MCF 10A (cell line): ENCODE measurements at places on chromosomes 2 and 18. TPM values are rescaled to one million over a fixed set of nuclear protein-coding genes. Genes with fewer than 3 reads are reported as not detected.

DNA sequence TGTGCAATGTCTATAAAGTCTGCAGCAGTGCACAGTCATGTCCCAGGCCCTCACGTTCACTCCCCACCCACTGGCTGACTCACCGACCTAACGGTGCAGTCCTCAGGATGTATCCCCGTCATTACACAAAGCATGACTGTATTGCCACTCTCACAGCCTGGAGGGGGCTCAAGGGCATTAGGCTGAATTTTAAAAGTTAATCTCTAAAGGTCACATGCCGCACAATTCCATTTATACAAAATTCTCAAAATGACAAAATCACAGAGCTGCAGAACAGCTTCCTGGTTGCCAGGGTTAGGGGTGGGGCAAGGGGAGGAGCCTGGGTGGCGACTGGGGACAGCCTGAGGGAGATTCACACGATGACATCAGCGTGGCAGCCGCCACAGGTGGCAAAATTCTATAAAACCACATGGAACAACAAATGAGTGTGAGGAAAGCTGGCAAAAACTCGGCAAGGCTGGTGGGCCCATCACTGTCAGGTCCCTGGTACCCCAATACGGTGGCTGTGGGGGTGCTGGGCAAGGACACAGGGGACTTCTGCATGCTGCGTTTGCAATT is 97.6 kb downstream of the NDUFA10 start:
- peak overlapping the region; percentile 54 for H3K4me3 ChIP-seq
- DNase-seq: peak; percentile 85
- H3K36me3 ChIP-seq: no peaks in the 10 kb centered on the region

DNA sequence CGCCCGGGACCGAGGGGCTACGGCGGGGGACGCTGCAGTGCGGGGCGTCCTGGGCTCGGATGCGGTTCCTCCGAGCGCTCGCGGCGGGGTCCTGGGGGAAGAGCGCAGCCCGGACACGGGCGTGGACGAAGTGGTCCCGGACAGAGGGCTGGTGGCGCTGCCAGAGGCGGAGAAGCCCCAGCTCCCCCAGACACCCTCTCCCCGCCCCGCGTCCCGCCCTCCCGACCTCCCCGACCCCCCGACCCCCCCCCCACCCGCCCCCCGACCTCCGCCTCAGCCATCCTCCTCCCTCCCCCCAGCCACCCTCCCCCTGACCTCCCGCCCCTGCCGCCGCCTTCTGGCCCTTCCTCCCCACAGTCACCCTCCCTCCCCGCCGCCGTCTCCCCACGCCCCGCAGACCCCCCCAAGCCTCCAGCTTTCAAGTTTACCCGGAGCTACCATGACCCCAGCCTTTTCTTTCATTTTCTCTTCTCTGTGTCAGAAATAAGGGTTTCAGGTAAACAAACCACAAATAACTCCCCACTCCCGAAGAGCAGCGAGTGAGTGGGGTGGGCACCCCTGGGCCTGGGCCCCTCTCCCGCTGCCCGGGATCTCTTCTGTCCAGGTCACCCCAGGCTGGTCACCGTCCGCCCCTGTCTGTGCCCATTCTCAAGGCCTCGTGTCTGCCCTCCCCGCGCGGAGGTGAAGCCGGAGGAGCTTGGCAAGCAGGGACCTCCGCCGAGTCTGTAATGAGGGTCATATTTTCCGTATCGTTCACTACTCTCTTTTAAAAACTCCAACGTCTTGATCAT is 5.1 kb downstream of the NFATC1 start:
- H3K27ac ChIP-seq: no peak overlapping the region
- H3K27me3 ChIP-seq: no peaks in the 10 kb centered on the region
- peak overlapping the region; percentile 60 for H3K4me3 ChIP-seq
- no peaks in the 10 kb centered on the region for H3K36me3 ChIP-seq

GRCh38 chr18:32879497-32879896 is 106.7 kb upstream of the KLHL14 start:
- H3K36me3 ChIP-seq: no peaks in the 10 kb centered on the region
- H3K27ac ChIP-seq: no peak overlapping the region
- no peaks in the 10 kb centered on the region for H3K4me1 ChIP-seq
- no peak for DNase-seq
- no peak overlapping the region for H3K4me3 ChIP-seq

GRCh38 chr2:109331896-109332848 is 203.2 kb downstream of the SH3RF3 start:
- peak overlapping the region; percentile 88 for H3K27ac ChIP-seq
- DNase-seq: peak; percentile 98
- H3K4me3 ChIP-seq: peak overlapping the region; percentile 71
- H3K36me3 ChIP-seq: peaks cover 15% of the 10 kb centered on the region
- peaks cover 54% of the 10 kb centered on the region for H3K4me1 ChIP-seq

- no peak for DNase-seq
- no peak overlapping the region for H3K4me3 ChIP-seq
- no peaks in the 10 kb centered on the region for H3K4me1 ChIP-seq
- H3K27ac ChIP-seq: no peak overlapping the region
Observed at GRCh38 chr2:63287956-63288355, 237.3 kb downstream of the OTX1 start.

GRCh38 chr2:166090346-166090745 is 37.5 kb downstream of the SCN1A start:
- no peak overlapping the region for H3K27ac ChIP-seq
- H3K27me3 ChIP-seq: peaks cover 1% of the 10 kb centered on the region
- no peaks in the 10 kb centered on the region for H3K4me1 ChIP-seq
- DNase-seq: peak; percentile 51
- no peak overlapping the region for H3K4me3 ChIP-seq
- no peaks in the 10 kb centered on the region for H3K36me3 ChIP-seq

DNA sequence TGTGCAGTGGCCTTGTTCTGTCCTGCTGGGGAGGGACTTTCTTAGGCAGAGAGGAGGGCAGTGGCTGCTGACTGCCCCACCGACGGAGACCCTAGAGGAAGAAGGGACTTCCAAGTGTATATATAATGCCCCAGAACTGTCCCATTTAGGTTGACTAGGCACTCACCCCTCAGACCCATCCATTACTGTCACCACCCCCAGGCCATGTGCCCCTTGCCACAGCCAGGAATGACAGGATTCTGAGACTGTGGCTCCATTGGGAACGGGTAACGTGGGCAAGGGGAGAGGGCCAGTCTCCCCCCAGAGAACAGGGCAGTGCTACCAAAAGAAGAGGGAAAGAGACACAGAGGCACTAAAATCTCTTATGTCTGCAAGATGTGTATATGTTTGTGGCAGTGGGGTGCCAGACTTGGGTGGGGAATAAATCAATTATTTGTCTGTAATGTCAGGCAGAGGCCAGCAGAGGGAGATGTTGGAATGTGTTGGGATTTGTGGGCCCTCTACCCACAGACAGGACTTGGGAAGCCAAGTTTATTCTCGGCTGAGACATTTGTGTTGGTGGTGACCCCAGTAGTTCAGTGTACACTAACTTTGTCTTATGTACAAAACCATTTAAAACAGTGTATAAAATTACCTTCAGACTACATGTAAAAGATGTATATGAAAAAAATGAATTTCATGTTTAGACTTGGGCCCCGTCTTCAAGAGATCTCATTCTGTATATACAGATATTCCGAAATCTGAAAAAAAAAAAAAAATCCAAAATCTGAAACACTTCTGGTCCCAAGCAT is 24.0 kb upstream of the TMEM37 start:
- H3K4me3 ChIP-seq: no peak overlapping the region
- DNase-seq: peak; percentile 64
- no peaks in the 10 kb centered on the region for H3K36me3 ChIP-seq
- H3K27me3 ChIP-seq: no peaks in the 10 kb centered on the region
- H3K27ac ChIP-seq: no peak overlapping the region
- peaks cover 6% of the 10 kb centered on the region for H3K4me1 ChIP-seq

- H3K27me3 ChIP-seq: no peaks in the 10 kb centered on the region
- H3K4me3 ChIP-seq: peak overlapping the region; percentile 45
- H3K27ac ChIP-seq: peak overlapping the region; percentile 57
- peak; percentile 56 for DNase-seq
- H3K36me3 ChIP-seq: peaks cover 18% of the 10 kb centered on the region
Observed at GRCh38 chr2:159091976-159092375, 123.5 kb downstream of the TANC1 start.

- peak; percentile 40 for DNase-seq
- H3K27ac ChIP-seq: no peak overlapping the region
- no peak overlapping the region for H3K4me3 ChIP-seq
- H3K4me1 ChIP-seq: peaks cover 33% of the 10 kb centered on the region
Observed at GRCh38 chr2:149747456-149747855, 159.9 kb upstream of the MMADHC start.

DNA sequence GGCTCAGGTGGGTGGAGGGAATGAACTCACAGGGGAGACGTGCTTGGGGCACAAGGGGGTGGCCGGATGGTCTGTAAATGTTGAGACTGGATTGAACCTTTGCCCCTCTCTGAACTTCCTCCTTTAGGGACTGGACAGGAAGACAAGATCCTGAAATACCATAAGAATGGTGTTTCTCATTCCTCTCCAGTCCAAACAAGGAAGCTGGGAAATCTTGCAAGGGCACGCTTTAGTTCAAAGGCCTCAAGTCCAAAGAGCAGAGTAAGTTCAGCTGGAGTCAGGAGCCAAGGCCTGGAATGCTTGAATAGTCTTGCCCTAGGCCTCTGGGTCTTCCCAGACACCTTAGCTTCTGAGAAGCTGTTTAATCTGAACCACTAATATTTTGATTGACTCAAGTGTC is 52.4 kb upstream of the SIX3 start:
- no peaks in the 10 kb centered on the region for H3K36me3 ChIP-seq
- no peak overlapping the region for H3K27ac ChIP-seq
- no peak for DNase-seq
- H3K27me3 ChIP-seq: no peaks in the 10 kb centered on the region
- H3K4me3 ChIP-seq: no peak overlapping the region
- no peaks in the 10 kb centered on the region for H3K4me1 ChIP-seq

DNA sequence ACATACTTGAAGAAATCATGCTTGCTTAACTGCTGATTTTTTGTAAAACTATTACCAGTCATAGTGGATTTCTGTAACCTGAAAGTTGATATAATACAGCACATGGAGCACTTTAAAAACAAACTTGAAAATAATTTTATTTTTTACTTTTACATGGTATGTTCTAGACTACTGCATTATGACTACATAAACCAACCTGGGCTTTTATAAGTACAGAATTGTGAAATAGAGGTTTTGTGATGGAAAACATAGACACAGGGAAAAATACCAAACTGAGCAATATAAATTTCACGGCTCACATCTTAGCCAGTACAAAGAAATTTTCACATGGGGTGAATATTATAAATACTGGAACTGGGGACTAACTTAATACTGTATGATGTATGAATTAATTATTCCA is 59.3 kb upstream of the CTIF start:
- H3K4me3 ChIP-seq: no peak overlapping the region
- no peak overlapping the region for H3K27ac ChIP-seq
- no peaks in the 10 kb centered on the region for H3K27me3 ChIP-seq
- no peaks in the 10 kb centered on the region for H3K36me3 ChIP-seq

- no peak for DNase-seq
- H3K27me3 ChIP-seq: no peaks in the 10 kb centered on the region
- H3K4me1 ChIP-seq: no peaks in the 10 kb centered on the region
- no peak overlapping the region for H3K27ac ChIP-seq
- peaks cover 24% of the 10 kb centered on the region for H3K36me3 ChIP-seq
Observed at GRCh38 chr18:8247700-8248099, 361.5 kb upstream of the RAB12 start.

DNA sequence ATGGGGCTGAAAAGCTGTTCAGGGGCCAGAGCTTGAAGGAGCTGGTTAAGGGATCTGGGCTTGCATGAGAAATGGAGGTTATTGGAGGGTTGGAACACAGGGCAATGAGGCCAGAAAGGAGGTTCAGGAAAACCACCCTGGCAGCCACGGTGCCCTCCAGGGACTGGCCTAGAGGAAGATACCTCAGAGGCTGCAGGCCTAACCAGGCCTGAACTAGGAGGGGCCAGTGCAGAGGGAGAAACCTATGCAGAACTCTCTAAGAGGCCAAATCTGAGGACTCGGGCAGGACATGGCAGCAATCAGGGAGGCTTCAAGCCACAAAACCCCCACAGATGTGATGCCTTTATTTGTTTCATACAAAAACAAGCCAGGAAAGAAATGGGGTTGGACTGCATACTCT is 66.8 kb downstream of the BIN1 start:
- no peak for DNase-seq
- H3K36me3 ChIP-seq: no peaks in the 10 kb centered on the region
- H3K27ac ChIP-seq: no peak overlapping the region

DNA sequence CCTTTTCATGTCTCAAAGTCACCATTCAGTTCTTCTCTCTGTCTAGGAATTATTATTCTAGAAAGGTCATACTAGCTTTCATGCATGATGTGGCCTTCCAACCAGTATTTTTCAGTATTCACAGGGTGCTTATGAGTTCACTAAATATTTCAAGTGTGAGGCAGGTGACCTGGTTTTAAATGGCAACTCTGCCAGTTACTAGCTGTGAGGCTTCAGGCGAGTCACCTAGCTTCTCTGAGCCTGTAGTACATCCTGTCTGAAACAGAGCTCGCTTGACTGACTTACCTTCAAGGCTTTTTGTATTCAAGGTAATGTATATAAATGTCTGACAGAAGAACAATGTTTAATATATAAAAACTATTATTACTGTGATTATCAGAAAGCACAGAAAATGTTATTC is 19.4 kb upstream of the ACVR1 start:
- no peaks in the 10 kb centered on the region for H3K27me3 ChIP-seq
- DNase-seq: no peak
- no peaks in the 10 kb centered on the region for H3K36me3 ChIP-seq
- H3K4me1 ChIP-seq: peaks cover 34% of the 10 kb centered on the region

DNA sequence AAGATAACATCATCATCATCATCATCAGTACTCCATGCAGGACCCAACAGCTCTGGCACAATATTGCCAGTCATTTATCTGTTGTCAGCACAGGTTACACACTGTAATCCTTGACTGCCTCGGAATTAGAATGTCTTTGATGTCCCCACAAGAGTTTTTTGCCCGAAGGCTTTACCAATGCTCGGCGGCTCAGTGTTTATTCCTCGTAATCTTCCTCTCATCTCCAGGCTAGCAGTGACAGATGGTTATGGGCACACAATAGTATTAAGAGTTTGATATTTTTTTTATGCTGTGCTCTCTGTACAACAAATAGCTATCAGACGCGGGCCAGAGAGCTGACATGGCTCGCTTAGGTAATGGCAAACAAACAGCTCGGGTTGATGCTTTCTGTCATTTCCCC is 515.2 kb downstream of the ZEB2 start:
- DNase-seq: no peak
- H3K36me3 ChIP-seq: no peaks in the 10 kb centered on the region
- H3K27ac ChIP-seq: no peak overlapping the region
- H3K4me3 ChIP-seq: no peak overlapping the region
- H3K4me1 ChIP-seq: peaks cover under 1% of the 10 kb centered on the region

EFR3B gene
- total RNA-seq: 0.09 and 0.10 TPM in 2 replicates

TMX3 gene
- 88.7 and 95.0 TPM in 2 replicates for total RNA-seq

GPR55 gene
- not detected in 2 replicates for total RNA-seq

MRPL44 gene
- total RNA-seq: 27.4 and 31.2 TPM in 2 replicates

SLC4A1AP gene
- 24.3 and 27.2 TPM in 2 replicates for total RNA-seq

HAAO gene
- total RNA-seq: not detected in 2 replicates

KCNG2 gene
- total RNA-seq: not detected in 2 replicates
